Erythroblast (primary cell): ENCODE measurements at places on chromosomes 7 and 10.

DNA sequence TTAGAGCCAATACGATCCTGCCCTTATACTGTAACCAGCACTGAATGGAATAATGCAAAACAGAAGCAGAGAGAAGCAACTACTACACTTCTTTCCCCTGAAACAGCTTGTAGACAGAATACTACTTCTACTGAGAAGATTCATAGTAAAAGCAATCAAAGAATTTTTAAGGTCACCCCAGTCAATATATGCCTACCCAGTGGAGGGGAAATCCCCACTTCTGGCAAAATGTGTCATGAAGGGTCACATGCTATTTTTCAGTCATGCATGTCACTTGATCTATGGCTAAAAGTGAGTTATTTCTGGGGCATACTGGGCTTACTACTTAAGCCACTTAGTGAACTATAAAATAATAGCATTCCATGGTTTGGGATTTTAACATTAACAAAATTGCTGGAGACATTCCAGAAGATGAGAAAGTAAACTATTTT lies 25.6 kb downstream of the IRF5 start:
- DNase-seq: no peak

DNA sequence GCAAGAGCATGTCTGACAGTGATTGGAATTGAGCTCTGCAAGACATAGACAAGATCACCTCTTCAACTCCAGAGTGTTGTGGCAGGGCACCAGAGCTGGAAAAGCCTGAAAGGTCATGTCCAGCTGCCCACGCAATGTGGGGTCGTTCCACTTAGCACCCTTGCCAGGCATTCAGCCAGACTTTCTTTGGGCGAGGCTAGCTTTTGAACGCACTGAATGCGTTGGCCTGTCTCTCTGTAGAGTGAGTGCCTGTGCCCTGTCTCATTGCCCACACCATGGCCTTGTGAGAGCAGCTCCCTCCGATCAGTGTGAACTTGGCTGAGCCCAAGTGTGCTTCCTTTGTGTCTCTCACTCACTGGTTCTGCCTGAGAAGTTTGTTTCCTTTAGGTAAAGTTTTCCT lies 23.3 kb downstream of the UBTD1 start:
- DNase-seq: no peak

GRCh38 chr7:38842746-38843145 lies 66.2 kb downstream of the VPS41 start:
- no peak for DNase-seq

DNA sequence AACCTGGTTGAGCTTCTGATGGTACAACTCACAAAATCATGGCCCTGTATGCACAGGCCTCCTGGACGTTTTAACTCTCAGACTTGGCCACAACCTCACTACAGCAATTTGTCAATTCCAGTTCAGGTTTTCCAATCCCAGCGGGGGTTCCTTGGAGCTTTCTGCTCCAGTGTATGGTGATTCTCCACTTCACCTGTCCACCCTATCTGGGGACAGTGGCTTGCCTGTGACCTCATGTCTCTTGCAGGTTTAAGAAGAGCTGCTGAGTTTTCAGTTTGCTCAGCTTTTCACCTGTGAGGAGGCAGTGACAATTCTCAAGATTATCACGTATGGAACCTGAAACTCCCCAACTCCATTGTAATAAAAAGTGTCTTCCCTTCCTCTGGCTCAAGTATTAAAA lies 254.1 kb downstream of the DIP2C start:
- DNase-seq: no peak

GRCh38 chr7:18671176-18671575 lies 175.6 kb downstream of the HDAC9 start:
- DNase-seq: no peak

GRCh38 chr10:84248794-84249193 lies 3.9 kb downstream of the RGR start:
- no peak for DNase-seq

DNA sequence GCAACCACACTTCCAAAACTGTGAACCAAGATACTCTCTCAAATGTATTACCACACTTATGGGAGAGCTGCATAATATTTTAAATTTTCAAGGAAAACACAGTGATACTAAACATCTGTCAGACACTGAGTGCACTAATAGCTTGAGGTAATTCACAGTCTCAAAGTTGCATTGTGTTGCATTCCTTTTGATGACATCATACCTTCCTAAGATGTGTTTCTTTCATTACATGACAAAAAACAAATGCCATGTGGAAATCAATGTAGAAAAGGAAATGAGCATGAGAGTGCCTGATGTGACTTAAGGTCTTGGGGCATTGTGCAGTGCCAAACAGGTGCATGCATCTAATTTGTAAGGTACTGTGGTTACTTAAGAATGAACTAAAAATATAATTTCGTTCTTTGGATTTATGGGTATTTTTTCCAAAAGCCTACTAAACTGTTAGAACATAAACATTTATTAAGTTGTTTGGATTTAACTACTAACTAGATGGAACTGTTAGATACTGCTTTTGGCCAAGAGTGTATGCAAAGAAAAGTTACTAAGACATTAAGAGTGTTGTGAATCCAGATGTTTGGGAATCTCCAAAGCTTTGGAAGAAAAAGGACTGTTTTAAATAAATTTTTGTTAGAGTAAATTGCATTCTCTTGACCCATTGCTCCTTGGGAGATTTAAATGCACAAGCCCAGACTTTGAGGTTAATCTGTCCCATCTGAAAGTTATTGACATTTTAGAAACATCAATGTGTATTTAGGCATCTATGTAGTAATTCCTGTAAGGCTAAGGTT lies 496.2 kb upstream of the SEMA3D start:
- no peak for DNase-seq

DNA sequence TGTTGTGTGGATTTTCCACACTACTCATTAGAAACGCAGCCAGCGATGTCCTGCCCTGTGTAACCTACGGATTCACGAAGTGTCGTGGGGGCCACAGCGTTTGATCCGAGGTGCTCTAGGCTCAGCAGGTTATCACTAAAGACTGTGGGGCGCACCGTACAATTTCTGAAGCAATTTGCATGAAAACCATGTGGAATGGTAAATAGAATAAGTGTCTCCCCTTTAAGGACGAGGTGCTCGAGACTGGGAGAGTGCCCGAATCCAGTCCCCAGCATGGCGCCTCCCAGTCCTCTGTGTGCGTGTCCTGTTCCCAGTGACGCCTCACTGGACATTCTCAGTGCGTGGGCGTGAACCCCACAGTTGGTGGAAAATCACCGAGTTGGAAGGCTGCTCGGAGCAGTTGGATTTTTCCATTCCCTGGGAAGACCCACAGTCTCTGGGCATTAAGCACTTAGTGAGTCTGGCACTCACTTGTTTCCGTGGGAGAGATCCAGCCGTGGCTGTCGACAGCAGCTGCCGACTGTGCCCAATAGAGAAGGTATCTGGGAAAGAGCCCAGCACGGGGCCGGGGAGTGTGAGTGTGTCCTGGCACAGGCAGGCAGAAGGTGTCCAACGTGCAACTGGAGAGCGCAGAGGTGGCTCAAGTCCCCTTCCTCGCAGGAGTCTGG lies 37.0 kb downstream of the PFKP start:
- DNase-seq: no peak

- DNase-seq: no peak
These were observed 640.0 kb downstream of the IPMK start for GRCh38 chr10:57627642-57628178.

- DNase-seq: no peak
These were observed 79.2 kb downstream of the CCDC3 start for GRCh38 chr10:12922117-12922900.
